NCI-H187 treated with DMSO at 0.1 percent for 48 hours (cell line): ENCODE measurements at places on chromosomes 6 and 20.

GRCh38 chr20:38298768-38299288, 5.1 kb upstream of the BPI start:
- DNase-seq: no peak

DNA sequence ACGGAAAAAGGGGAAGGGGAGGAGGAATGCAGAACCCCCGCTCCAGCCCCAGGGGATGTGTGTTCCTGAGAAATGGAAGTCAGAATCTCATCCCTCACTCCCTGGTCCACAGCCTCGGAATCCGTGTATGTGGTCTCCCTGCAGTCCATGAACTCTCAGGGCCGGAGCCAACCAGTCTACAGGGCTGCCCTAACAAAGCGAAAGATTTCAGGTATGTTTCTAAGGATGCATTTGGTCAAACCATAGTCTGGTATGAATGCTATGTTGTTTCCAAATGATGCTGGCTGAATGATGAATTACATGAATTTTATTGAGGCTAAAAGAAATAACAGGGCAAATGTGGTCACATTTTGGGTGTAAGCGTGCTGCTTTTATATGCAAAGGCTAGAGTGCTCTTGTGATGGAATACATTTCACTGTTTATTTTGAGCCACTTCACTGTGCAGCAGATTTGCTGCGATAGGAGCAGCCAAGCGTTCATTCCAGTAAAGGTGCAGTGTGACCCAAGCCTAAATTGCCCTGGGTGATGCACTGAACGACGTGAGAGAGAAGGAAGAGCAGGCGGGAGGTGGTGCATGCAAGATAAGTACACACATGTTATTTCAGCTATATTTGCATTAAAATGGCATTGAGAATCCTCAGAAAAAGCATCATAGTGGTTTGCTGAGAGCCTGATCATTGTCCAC, 52.4 kb downstream of the FNDC1 start:
- peak; percentile 79 for DNase-seq

GRCh38 chr6:13473768-13474165, 13.6 kb downstream of the GFOD1 start:
- no peak for DNase-seq

GRCh38 chr6:125871365-125871764, 80.6 kb downstream of the NCOA7 start:
- DNase-seq: peak; percentile 48

DNA sequence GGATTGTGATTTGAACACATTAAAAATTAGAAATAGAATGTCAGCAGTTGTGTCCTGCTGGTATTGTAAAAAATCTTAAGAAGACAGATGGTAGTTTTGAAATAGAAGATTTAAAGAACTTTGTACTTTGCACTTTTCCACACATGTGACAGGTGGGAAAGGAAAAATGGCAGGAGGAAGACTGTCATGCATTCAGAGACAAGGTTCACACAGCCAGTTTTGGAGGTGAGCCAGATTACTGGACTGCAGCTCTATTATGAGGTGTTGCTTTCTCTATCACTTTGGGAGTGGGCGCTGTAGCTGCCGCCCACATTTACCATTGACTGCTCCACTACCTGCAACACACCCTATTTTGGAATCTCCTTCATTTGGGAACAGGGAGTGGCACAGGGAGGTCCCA, 12.1 kb upstream of the NDUFAF4 start:
- no peak for DNase-seq

DNA sequence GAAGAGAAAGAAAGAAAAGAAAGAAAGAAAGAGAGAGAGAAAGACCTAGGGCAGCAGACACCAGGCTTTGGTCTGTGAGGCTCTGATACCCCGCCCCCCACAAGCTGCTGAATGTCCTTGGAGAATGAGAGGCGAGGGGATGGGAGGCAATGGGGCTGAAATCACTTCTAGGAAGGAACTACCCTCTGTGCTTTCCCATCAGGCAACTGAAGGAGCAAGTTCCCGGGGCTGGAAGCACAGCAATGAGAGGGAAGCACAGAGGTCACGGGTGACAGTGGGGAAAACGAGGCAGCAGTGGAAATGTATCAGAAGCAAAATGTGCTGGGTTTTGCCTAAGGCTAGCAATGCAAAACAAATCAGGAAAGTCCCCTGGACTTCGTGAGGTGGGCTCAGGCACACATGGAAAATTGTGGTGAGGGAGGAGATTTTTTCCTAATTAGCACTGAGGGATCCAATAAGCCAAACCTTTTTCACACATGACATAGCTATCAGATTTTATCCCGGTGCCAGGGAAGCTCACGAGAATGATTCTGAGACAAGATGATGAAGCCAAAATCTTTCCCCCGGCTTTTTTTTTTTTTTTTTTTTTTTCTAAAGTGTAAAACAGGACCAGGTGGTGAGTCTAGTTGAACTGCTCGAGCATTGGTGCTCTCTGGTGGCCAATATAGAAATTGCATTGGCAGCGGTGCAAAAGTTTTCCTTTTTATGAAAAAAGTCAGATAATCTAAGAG, 16.8 kb upstream of the ARFGEF2 start:
- no peak for DNase-seq

- DNase-seq: no peak
Observed at GRCh38 chr20:44223721-44224120, 13.2 kb upstream of the OSER1 start.

- DNase-seq: no peak
Observed at GRCh38 chr20:12159261-12159660, 241.6 kb downstream of the BTBD3 start.

DNA sequence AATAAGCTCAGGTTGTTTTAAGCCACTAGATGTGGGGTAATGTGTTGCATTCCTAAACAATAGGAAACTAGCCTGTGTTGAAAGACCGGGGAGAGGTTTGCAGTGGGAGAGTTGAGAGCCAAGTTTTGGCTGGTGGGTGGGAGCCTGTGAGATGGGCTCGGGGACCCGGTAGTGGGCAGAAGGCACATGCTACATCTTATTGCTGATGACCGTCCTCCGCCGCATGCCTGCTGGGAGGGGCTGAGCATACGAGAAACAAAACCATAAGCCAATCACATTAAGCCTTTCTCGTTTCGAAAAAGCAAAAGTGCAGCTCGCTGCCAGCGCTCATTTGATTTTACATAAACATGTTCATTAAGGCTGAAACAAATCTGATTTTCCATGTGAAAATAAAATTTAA, 57.4 kb upstream of the MPC1 start:
- DNase-seq: no peak

DNA sequence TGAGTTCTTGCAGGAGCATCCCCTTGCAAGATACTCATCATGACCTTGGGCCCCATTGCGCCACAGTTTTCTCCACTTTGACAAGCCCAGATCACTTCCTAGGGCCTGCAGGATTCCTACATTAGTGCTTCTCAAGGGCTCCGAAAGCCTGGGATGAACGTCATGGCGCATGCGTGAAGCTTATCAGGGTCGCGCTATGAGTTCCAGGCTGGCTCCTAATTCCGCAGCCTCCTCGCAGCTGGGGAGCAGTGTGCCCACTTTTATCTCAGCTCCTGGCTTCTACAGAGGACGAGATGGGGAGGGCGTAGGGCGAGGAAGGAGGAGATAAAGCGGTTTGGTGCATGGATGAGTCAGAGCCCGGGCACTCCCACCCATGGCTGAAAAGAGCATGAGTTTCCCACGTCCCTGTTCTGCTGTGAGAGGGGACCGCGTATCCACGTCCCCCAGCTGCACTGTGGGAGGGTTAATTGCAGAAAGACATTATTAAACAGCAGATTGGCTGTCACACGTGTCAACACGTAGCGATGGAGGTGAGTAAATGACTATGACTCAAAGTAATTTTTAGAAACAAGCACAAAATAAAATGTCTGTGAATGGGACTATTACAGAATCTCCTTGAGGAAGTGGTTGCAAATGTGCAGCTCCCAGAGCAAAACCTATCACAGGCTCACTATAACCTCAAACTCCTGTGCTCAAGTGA, 72.9 kb upstream of the DSP start:
- no peak for DNase-seq

GRCh38 chr6:53216301-53216700, 67.7 kb upstream of the GCM1 start:
- DNase-seq: no peak

- DNase-seq: no peak
Observed at GRCh38 chr6:77609106-77609505, 43.7 kb upstream of the MEI4 start.

GRCh38 chr6:84798257-84798656, 33.9 kb upstream of the TBX18 start:
- DNase-seq: no peak

- DNase-seq: peak; percentile 94
Observed at GRCh38 chr6:3454273-3455010, 2.4 kb downstream of the SLC22A23 start.

DNA sequence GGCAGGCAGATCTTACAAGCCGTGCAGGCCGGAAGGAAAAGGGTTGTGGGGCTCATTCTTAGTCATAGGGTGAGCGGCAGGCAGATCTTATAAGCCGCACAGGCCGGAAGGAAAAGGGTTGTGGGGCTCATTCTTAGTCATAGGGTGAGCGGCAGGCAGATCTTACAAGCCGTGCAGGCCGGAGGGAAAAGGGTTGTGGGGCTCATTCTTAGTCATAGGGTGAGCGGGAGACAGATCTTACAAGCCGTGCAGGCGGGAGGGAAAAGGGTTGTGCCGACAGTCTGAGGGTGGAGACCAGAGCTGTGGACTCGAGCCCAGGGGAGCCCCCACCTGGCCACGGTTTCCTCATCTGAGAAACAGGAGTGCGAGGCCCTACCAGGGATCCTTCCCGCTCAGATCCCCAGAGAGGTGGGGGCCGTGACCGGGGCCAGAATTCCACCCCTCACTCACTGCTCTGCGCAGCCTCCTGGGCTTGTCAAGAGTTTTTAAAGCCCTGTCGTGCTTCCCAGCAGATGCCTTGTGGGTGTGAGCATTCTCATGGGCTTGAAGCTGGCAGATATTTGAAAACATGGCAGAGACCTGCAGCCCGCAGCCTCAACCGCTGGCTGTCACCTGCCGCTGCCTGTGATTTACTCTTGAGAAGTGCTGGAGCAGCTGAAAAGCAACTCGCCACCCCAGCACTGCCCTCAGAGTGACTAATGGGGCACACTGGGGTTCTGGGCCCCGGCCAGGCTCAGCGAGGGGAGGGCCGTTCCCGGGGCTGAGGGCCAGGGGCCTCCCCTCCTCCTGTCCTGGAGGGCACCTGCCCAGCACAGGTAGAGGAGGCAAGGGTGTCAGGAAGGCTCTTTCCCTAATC, 31.9 kb downstream of the NTSR1 start:
- DNase-seq: no peak

DNA sequence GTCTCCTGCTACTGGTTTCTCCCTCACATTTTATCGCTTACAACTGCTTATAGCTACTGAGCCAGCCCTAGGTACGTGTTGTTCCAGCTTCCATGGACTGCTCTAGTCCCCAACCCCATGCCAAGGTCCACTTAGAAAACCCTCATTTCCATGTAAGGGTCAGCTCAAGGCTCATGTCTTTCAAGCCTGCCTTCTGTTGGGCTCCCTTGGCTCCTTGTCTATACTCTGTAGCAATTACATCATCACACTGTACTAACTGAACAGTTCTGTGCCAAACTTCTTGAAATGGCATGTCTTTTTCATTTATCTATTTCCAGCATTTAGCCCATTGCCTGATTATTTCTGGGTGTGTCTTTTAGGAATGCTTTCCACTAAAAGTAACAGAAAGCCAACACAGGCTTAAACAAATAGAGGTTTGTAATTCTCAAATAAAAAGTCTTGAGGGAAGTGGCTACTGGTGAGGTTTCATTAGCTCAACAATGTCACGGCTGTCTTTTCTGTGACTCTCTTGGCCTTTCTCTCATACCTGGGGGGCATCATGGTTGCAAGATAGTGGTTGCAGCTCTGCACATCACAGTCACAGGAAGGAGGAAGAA, 317.6 kb downstream of the TPBG start:
- no peak for DNase-seq

DNA sequence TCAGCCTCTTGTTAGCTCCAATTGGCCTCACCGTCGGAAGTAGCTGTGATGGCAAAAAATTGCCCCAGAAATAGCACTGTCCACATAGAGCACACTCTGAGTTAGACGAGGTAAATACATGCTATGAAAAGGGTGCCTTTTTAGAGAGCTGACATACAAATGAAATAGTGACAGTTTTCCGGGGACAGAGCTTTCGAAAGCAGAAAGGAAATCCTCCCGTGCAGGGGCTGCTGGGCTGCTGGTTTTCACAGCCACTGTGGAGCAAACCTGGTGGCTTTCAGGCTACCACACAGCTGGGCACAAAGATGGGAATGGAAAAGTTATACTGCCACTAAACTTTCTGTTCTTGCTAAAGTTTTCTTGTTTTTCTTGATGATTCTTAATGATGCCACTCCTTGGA, 8.3 kb downstream of the SLPI start:
- no peak for DNase-seq

DNA sequence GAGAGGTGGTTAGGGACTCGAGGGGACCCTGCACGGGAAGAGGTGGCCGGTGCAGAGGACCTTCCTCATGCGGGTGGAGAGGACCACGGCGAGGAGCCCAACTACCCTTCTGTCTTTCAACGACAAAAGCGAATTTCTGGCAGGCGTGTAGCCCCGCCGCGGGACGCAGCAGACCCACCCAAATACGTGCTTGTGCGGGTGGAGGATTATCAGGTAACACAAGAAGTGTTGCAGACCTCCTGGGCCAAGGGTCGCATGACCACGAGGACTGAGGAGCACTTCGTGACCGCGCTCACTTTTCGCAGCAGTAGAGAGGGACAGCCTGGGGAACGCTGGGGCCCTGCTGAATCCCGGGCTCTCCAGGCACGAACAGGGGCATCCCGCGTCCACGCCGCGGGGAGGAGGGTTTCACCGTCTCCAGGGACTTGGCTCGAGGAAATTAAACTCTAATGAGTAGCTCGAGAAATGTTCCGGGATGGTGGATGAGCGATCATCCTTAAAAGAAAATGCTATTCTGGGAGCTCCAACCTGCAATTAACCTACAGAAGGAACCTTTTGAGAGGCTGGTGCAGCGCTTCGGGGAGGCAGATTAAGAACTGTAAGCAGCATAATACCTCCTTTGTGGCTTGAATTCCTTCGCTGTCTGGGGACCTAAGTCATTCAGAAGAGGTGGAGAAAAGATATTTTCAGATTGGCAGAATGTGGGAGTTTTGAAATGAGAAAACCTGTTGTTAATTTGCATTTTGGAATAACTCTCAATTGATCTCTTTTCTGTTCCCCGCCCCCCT, 804 bp downstream of the C6orf141 start:
- DNase-seq: no peak

DNA sequence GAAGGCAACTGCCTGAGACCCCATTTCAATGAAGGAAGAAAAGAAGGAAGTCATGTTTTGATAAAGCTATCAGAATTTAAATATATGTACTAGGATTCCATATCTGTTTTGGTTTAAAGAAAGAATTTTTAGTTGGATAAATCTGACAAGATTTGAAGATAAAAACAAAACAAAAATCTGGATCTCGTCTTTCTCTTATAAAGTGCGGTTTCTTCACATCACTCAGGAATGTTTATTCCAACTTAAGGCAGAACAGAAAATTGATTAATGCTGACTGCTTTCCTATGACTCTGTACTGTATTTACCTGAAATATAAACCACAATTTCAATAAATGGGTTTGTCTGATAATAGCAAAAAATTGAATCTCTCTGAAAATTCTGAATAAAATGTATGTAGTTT, 439.7 kb downstream of the RFPL4B start:
- no peak for DNase-seq

DNA sequence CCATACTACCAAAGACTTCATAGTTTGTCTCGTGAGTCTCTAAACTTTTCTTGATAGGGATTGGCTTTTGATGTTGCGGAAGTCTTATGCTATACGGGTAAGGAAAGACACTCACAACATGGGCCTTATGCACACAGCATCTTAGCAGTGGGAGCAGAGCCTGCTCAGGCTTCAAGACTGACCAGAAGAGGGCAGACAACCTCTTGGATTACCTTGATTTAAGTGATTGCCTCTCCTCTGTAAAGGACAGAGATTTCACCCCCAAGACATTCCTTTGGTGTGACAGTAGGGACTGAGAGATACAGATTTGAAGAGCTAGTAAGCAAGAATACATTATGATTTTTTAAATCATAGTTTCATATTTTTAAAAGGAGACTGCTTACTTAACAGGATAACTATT, 71.0 kb upstream of the SAMD3 start:
- DNase-seq: no peak
